ENCODE measurements at places on chromosomes 2 and 18.

DNA sequence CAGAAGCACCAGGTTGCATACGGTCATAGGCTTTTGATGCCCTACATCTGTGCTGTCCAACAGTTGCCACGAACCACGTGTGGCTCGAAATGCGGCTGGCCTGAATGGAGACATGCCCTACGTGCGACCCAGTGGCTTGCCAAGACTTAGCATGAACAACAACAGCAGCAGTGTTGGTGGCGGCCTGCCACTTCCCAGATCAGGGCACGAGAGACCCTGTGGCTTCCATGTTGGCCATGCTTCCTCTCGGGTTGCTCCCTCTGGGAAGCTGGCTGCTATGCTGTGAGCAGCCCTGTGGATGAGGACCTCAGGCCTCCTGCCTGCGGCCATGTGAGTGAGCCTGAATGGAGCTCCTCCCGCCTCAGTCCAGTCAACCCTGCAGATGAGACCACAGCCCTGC is 212.3 kb downstream of the HDAC4 start:
- H3K36me3 ChIP-seq: no peaks in the 10 kb centered on the region
- H3K27me3 ChIP-seq: no peaks in the 10 kb centered on the region
- H3K4me3 ChIP-seq: no peak overlapping the region
- H3K4me1 ChIP-seq: no peaks in the 10 kb centered on the region
- no peak for DNase-seq

- H3K4me3 ChIP-seq: no peak overlapping the region
- H3K27ac ChIP-seq: no peak overlapping the region
- no peaks in the 10 kb centered on the region for H3K27me3 ChIP-seq
- H3K36me3 ChIP-seq: no peaks in the 10 kb centered on the region
- DNase-seq: peak; percentile 39
- H3K4me1 ChIP-seq: no peaks in the 10 kb centered on the region
These were observed 476.3 kb upstream of the VWC2L start for GRCh38 chr2:213934560-213934959.

- DNase-seq: no peak
- H3K27ac ChIP-seq: no peak overlapping the region
- H3K27me3 ChIP-seq: no peaks in the 10 kb centered on the region
- no peaks in the 10 kb centered on the region for H3K4me1 ChIP-seq
- peaks cover 5% of the 10 kb centered on the region for H3K36me3 ChIP-seq
These were observed 83.0 kb downstream of the ACSL3 start for GRCh38 chr2:222943820-222944219.

- H3K27ac ChIP-seq: no peak overlapping the region
- H3K4me3 ChIP-seq: no peak overlapping the region
- DNase-seq: no peak
- H3K27me3 ChIP-seq: no peaks in the 10 kb centered on the region
These were observed 104.5 kb downstream of the EPHA4 start for GRCh38 chr2:221467610-221468009.

DNA sequence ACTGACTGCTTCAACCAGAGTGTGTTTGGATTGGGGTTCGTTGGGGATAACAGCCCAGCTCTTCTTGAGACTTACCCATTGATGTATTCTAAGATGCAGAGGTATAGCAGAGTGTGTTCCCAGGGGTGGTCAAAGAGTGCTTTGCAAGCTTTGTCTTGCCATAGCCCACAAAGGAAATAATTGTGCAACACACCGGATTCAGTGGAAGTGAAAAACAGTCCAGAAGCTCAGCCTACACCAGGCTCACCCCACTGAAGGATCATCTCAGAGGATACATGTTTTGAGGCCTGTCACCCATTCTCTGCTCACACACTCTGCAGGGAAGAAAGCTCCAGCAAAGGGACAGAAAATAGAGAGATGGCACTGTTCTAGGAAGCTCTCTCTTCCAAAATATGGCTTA is 9.6 kb downstream of the CACNB4 start:
- no peak overlapping the region for H3K27ac ChIP-seq
- H3K4me3 ChIP-seq: no peak overlapping the region
- H3K4me1 ChIP-seq: no peaks in the 10 kb centered on the region
- DNase-seq: no peak
- H3K27me3 ChIP-seq: no peaks in the 10 kb centered on the region

DNA sequence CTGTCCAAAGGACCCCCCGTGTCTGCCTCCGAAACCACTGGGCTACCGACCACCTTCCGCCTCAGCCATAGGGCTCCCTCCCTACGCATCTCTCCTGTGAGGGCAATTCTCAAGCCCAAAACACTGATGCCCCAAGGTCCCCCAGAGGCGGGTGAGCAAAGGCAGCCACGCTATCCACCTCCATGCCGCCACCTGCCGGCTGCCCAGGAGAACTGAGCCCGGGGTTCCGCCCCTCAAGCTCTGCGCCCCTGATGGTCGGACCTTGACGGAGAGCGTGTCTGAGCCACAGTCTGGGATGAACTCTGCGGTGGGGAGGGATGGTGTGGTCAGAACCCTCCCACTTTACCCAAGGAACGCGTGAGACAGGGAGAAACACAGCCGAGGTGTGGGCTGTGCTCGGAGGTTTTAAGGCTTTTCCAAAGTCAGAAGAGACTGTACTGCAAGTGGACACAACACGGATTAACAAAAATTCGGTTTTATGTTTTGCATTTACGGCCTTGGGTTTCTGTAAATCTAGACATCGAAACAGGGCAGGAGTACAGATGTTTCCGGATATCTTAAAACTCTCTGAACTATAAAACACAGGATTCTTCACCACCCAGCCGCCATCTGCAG is 114.1 kb downstream of the ZNF516 start:
- H3K4me3 ChIP-seq: no peak overlapping the region
- DNase-seq: no peak
- no peaks in the 10 kb centered on the region for H3K36me3 ChIP-seq
- no peaks in the 10 kb centered on the region for H3K4me1 ChIP-seq

GRCh38 chr18:75159646-75160356 is 49.1 kb downstream of the PTGR3 start:
- no peaks in the 10 kb centered on the region for H3K4me1 ChIP-seq
- H3K4me3 ChIP-seq: no peak overlapping the region
- no peaks in the 10 kb centered on the region for H3K27me3 ChIP-seq
- no peaks in the 10 kb centered on the region for H3K36me3 ChIP-seq

DNA sequence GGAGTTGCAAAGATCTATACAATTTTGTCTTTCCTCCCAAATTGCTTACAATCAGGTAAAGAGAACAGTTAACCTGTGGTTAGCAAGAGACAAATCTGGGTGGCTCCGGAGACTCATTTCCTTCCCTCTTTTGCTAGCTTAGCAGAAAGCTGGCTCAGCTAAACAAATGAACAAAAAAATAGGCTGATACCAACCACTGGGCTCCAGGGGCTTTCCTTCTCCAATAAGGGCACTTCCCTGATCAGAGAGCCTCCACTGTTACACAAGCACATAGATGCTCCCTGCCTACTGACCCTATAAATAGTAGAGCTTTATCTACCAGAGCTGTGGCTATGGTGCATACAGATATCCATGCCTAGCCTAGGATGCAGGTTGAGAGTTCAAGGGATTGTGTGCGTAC is 90.1 kb upstream of the ARL5A start:
- no peaks in the 10 kb centered on the region for H3K36me3 ChIP-seq
- H3K27me3 ChIP-seq: no peaks in the 10 kb centered on the region
- DNase-seq: peak; percentile 33
- H3K27ac ChIP-seq: no peak overlapping the region

- H3K36me3 ChIP-seq: no peaks in the 10 kb centered on the region
- no peak overlapping the region for H3K27ac ChIP-seq
- DNase-seq: no peak
- no peaks in the 10 kb centered on the region for H3K27me3 ChIP-seq
These were observed 92.1 kb downstream of the ACKR3 start for GRCh38 chr2:236661762-236662110.

GRCh38 chr2:238890131-238890530 is 42.2 kb downstream of the TWIST2 start:
- H3K4me3 ChIP-seq: no peak overlapping the region
- DNase-seq: no peak
- H3K4me1 ChIP-seq: no peaks in the 10 kb centered on the region
- H3K27me3 ChIP-seq: no peaks in the 10 kb centered on the region
- H3K36me3 ChIP-seq: no peaks in the 10 kb centered on the region
- no peak overlapping the region for H3K27ac ChIP-seq

GRCh38 chr2:59655809-59656208 is 897.6 kb downstream of the BCL11A start:
- no peak overlapping the region for H3K27ac ChIP-seq
- H3K27me3 ChIP-seq: no peaks in the 10 kb centered on the region
- H3K4me1 ChIP-seq: no peaks in the 10 kb centered on the region
- no peak overlapping the region for H3K4me3 ChIP-seq
- no peaks in the 10 kb centered on the region for H3K36me3 ChIP-seq

DNA sequence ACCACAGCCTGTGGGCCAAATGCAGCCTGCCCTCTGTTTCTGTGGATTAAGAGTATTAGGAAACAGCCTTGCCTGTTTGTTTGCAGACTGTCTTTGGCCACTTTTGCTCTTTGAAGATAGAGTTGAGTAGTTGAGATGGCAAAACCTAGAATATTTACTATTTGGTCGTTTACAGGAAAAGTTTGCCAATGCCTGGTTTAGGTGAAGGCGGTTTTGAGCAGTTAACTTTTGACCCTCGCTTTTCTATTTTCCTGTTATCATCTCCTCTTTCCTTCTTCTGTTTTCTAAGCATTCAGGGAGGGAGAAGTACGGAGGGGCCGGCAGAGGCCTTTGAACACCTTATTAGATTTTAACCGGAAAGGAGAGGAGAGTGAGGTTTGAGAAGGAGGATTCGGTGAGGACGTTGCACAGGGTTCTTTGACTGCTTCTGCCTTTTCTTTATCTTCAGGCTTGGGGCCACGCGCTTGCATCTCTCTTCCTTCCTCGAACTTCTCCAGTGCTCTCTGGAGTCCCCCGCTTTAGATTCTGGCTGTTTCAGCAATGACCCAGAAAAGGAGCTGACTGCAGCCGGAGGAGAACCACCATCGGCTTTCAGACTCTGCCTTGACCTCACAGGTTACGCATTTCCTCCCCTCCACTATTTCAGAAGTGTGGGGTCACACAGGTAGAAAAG is 39.2 kb downstream of the IL1R2 start:
- DNase-seq: no peak
- H3K4me3 ChIP-seq: no peak overlapping the region
- H3K27ac ChIP-seq: no peak overlapping the region
- H3K4me1 ChIP-seq: peaks cover 13% of the 10 kb centered on the region

DNA sequence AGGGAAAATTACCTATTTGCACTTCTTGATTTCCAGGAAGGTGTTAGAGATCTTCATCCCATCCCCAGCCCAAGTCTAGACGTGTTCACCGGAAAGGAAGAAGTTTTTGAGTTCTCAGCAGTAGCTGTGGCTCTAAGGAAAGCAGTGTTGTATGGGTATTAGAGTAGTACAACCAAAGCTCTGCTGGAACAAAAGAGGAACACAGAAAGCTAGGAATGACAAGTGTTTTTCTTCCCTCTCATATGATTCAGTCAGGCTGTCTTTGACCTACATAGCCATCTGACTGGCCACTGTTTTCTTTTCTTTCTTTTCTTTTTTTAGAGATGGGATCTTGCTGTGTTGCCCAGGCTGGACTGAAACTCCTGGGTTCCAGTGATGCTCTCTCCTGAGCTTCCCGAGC is 82.7 kb upstream of the SLC39A10 start:
- H3K4me1 ChIP-seq: peaks cover 45% of the 10 kb centered on the region
- no peak overlapping the region for H3K27ac ChIP-seq
- H3K27me3 ChIP-seq: no peaks in the 10 kb centered on the region
- H3K4me3 ChIP-seq: no peak overlapping the region
- DNase-seq: no peak
- no peaks in the 10 kb centered on the region for H3K36me3 ChIP-seq

- DNase-seq: no peak
- H3K27me3 ChIP-seq: no peaks in the 10 kb centered on the region
- no peak overlapping the region for H3K4me3 ChIP-seq
- no peaks in the 10 kb centered on the region for H3K36me3 ChIP-seq
- H3K4me1 ChIP-seq: no peaks in the 10 kb centered on the region
- H3K27ac ChIP-seq: no peak overlapping the region
These were observed 142.2 kb downstream of the DYSF start for GRCh38 chr2:71595569-71595968.

- H3K27ac ChIP-seq: no peak overlapping the region
- DNase-seq: no peak
- no peaks in the 10 kb centered on the region for H3K36me3 ChIP-seq
- no peak overlapping the region for H3K4me3 ChIP-seq
These were observed 14.3 kb upstream of the CD28 start for GRCh38 chr2:203692031-203692710.

GRCh38 chr2:168687314-168687713 is 115.1 kb upstream of the NOSTRIN start:
- no peaks in the 10 kb centered on the region for H3K4me1 ChIP-seq
- no peaks in the 10 kb centered on the region for H3K27me3 ChIP-seq
- peaks cover 5% of the 10 kb centered on the region for H3K36me3 ChIP-seq
- DNase-seq: peak; percentile 47
- H3K4me3 ChIP-seq: no peak overlapping the region
- no peak overlapping the region for H3K27ac ChIP-seq

DNA sequence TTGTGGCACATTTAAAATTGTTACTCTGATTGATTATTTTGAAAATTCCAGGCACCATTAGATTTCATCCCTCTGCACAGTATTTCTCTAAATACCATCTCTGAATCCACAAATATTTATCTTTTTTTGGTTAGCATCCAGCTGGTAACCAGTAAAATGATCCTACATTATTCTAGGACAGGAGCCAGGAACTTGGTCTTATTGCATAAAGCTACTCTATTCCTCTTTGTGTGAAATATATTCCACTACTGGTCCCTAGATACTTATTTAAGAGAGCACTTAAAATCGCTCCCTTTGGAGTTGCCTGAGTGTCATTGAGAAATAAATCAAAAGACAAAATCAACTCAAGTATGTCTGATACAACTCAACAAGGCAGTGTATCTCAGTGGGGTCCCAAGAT is 7.4 kb upstream of the MBOAT2 start:
- no peaks in the 10 kb centered on the region for H3K4me1 ChIP-seq
- no peaks in the 10 kb centered on the region for H3K27me3 ChIP-seq
- no peak overlapping the region for H3K4me3 ChIP-seq
- no peak overlapping the region for H3K27ac ChIP-seq

DNA sequence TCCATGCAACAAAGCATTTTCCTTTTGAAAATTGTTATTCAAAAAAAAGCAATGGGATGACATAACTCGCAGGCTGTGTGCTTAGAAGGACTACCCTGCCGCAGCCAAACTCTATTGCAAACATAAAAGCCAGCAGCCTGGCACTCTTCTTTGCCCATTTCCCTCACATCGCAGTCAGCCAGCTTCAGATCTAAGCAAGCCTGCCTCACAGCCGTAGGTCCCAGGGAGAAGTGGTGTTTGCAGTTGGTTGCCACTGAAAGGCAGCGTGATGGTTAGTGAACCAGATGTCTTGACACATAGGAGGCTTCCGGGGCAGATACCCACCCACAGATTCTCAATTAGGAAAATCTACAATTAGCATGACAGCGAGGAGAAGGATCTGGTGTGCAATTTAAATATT is 655.2 kb downstream of the RNF144A start:
- H3K4me1 ChIP-seq: no peaks in the 10 kb centered on the region
- DNase-seq: no peak
- peaks cover 4% of the 10 kb centered on the region for H3K27me3 ChIP-seq

GRCh38 chr2:85234868-85235267 is 92.9 kb downstream of the TGOLN2 start:
- H3K27me3 ChIP-seq: peaks cover 18% of the 10 kb centered on the region
- no peaks in the 10 kb centered on the region for H3K36me3 ChIP-seq
- no peak overlapping the region for H3K4me3 ChIP-seq

All from B cell (primary cell).